ENCODE measurements at places on chromosomes 2 and 18.

- no peaks in the 10 kb centered on the region for H3K27me3 ChIP-seq
- DNase-seq, result no peak
- H3K27ac ChIP-seq, result no peak overlapping the region
- H3K4me1 ChIP-seq, result no peaks in the 10 kb centered on the region
- no peak overlapping the region for H3K4me3 ChIP-seq
- H3K36me3 ChIP-seq, result peaks cover 51% of the 10 kb centered on the region
These were observed 28.4 kb upstream of the RNU4ATAC start for GRCh38 chr2:121502246-121502645.

DNA sequence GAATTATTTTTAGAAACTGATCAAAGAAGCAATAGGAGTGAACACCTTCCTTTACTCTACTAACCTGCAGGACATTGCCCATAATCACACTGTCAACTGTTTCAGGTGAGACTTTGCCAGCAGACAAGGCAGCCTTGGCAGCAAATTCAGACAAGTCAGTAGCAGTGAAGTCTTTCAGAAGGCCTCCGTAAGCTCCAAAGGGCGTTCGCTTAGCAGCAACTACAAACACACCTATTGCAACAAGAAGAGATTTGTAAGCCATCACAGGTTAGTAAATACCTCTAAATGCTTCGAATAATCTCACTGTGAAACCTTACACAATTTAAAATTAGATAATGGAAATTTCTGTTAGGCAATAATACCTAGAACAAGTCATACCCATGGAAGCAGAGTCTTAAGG is 10.7 kb downstream of the ACAA2 start:
- H3K4me1 ChIP-seq, result no peaks in the 10 kb centered on the region
- H3K36me3 ChIP-seq, result no peaks in the 10 kb centered on the region
- DNase-seq, result no peak
- H3K4me3 ChIP-seq, result no peak overlapping the region
- H3K27me3 ChIP-seq, result no peaks in the 10 kb centered on the region

GRCh38 chr18:49412679-49413078 is 47.8 kb downstream of the DYM start:
- H3K36me3 ChIP-seq, result peaks cover 17% of the 10 kb centered on the region
- H3K27ac ChIP-seq, result peak overlapping the region; percentile 84
- H3K27me3 ChIP-seq, result no peaks in the 10 kb centered on the region
- H3K4me1 ChIP-seq, result peaks cover 40% of the 10 kb centered on the region
- DNase-seq, result no peak

DNA sequence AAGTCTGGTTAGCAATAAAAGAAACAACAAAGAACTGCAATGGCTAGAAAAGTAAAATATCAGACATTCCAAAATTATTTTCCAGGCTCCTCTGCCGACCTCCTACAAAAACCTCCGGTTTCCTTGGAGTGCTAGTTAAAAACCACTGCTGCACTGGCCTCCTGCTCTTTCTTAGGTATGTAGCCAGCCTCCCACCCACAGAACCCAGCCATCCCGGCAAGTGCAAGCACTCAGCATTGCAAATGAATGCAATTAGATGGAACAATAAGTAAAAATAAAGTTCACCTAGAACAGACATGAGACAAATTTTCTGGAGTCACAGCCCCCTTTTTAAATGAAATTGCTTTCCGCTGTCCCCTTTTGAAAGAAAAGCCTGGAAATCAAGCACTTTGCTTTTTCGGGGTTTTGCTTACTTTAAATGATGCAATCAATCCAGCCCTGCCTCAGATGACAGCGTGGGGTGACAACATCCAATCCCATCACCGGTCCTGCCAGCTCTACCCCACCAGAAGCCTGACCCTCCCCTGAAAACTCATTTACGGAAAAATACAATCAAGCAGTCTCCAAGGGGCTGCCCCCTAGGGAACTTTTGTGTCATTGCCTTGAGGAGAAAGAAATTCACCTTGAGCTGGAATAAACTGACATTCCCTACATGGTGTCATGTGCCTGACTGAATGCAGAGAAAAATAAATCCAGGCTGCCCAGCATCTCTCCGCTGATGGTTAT is 199.8 kb downstream of the EPHA4 start:
- no peak overlapping the region for H3K27ac ChIP-seq
- H3K27me3 ChIP-seq, result no peaks in the 10 kb centered on the region
- H3K4me3 ChIP-seq, result no peak overlapping the region
- DNase-seq, result no peak

- H3K4me1 ChIP-seq, result peaks cover 6% of the 10 kb centered on the region
- H3K36me3 ChIP-seq, result no peaks in the 10 kb centered on the region
- H3K27ac ChIP-seq, result no peak overlapping the region
- H3K4me3 ChIP-seq, result no peak overlapping the region
- no peak for DNase-seq
- no peaks in the 10 kb centered on the region for H3K27me3 ChIP-seq
These were observed 50.6 kb upstream of the SETBP1 start for GRCh38 chr18:44630118-44630517.

DNA sequence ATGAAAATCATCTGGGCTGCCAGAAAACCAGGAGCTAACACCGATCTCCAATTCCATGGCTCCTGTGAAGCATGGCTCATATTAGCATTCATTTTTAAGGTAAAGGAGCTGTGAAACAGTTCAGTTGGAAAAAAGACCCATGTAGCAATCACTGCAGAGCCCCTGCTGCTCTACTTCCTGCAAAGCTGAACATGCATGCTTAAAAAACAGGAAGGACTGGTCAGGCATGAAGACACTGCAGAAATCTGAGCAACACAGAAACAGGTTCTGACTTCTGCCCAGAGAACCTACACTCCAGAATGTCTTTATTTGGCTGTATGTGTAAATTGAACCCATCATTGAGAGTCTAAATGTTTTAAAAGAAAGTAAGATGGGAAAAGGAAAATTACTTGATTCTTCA is 950.6 kb downstream of the DCDC2C start:
- no peak overlapping the region for H3K4me3 ChIP-seq
- DNase-seq, result no peak
- no peaks in the 10 kb centered on the region for H3K27me3 ChIP-seq
- no peaks in the 10 kb centered on the region for H3K36me3 ChIP-seq
- no peak overlapping the region for H3K27ac ChIP-seq

DNA sequence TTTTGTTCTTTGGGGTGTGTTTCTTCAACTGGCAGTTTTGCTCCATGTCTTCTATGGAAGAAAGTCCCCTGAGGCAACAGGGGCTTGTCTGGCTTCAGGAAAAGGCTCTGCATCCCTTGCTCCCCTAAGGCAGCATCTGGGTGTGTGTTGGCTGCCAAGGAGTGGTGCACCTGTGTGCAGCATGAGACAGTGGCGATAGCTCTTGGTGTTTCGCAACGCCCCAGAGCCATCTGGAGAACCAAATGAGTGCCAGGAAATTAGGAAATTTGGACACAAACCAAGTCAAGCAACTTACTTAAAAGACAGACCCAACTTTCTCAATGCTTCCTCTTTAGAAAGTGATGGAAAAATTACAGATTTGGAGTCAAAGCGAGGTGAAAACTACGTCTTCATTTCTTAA is 1044.4 kb upstream of the CNTNAP5 start:
- no peak overlapping the region for H3K4me3 ChIP-seq
- no peak for DNase-seq
- no peaks in the 10 kb centered on the region for H3K36me3 ChIP-seq
- H3K27me3 ChIP-seq, result no peaks in the 10 kb centered on the region
- H3K4me1 ChIP-seq, result no peaks in the 10 kb centered on the region
- H3K27ac ChIP-seq, result no peak overlapping the region

GRCh38 chr2:173373290-173373689 is 18.6 kb downstream of the CDCA7 start:
- peaks cover 84% of the 10 kb centered on the region for H3K36me3 ChIP-seq
- no peaks in the 10 kb centered on the region for H3K27me3 ChIP-seq

All from DND-41 (cell line).